ENCODE measurements at places on chromosomes 12 and 14. TPM values are rescaled to one million over a fixed set of nuclear protein-coding genes. Genes with fewer than 3 reads are reported as not detected.
A peak's percentile ranks its signal among the peaks of the same experiment; 100 is the strongest.

The NEUROD4 gene
- not detected for total RNA-seq

The FZD10 gene
- total RNA-seq = 2.4 TPM

The SLC24A4 gene
- 0.04 TPM for total RNA-seq

DNA sequence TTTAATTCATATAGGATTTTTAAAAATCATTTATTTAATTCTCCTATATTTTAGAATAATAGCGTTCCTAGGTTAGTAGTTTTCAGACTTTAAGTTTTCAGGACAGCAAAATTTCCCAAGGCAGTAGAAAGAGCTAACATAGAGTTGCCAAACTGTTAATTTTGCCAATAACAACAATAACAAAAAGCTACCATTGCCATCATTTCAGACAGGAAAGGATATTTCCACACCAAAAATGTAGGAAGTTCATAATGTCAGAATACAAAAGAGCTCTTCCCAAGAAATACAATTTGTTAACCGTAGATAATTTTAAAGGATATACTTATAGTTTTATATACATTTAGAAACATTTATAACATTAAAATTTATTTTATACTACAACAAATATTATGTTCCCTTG lies 81.4 kb upstream of the EEA1 start:
- no peaks in the 10 kb centered on the region for H3K4me1 ChIP-seq
- DNase-seq = no peak
- H3K27ac ChIP-seq = no peak overlapping the region
- no peak overlapping the region for H3K4me3 ChIP-seq
- no peaks in the 10 kb centered on the region for H3K27me3 ChIP-seq

DNA sequence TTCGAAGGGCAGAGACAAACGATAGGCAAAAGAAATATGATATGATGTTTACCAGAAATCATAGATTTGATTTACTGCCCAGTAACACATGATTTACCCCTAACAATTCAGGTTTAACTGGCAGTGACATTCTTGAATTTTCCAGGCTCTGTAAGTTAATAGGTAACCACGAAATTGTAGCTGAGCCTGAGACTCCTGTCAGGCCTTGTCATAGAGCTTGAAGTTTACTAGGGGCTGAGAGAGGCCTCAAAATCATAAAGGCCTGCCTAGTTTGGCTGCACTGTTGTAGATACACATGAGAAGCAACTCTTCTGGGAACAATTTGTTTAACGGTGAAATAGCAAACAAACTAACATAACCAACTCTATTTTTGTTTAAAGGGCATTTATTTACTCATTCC lies 3.3 kb downstream of the ERP27 start:
- H3K4me3 ChIP-seq = no peak overlapping the region
- peaks cover 58% of the 10 kb centered on the region for H3K4me1 ChIP-seq
- H3K36me3 ChIP-seq = peaks cover 2% of the 10 kb centered on the region

DNA sequence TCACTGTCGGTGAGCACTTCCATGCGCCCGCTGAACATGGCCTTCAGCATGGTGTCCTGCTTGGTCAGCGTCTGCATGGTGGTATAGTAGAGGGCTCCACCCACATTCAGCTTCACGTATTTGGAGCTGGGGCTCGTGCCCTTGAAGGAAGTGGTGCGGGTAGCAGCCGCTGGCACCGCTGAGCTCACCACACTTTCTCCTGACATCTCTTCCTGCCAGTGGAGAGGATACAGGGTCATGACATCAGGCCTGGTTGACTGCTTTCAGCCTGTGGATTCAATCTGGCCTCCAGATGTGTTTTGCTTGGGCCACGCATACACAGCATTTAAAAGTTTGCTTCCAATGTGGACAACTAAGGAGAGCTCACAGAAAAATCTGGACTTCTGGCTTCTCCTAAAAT lies 7.6 kb downstream of the KCTD10 start:
- H3K27ac ChIP-seq = no peak overlapping the region
- H3K4me1 ChIP-seq = peaks cover 10% of the 10 kb centered on the region
- peaks cover 16% of the 10 kb centered on the region for H3K36me3 ChIP-seq
- no peaks in the 10 kb centered on the region for H3K27me3 ChIP-seq

DNA sequence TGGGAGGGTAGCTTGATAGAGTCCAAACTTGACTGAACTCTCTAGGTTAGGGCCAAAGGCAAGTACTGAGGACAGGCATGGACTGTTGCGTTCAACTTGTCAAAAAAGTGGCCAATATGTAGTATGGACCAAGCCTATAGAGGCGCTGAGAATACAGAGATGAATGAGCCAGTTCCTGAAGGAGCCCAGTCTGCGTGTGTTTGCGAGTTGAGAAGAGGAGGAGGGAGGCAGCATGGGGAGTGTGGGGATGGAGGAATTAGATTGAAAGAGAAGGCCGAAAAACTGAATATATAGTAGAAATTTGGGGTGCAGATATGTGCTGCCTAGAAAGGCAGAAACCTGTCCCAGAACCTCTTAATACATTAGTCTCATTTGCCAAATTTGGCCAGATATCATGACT lies 412.4 kb downstream of the PCNX1 start:
- H3K4me3 ChIP-seq = peak overlapping the region; percentile 73
- H3K36me3 ChIP-seq = no peaks in the 10 kb centered on the region
- DNase-seq = no peak
- H3K27me3 ChIP-seq = no peaks in the 10 kb centered on the region
- peaks cover 30% of the 10 kb centered on the region for H3K4me1 ChIP-seq

Data from mesothelial cell of epicardium (in vitro differentiated cells).